ENCODE measurements at places on chromosomes 2 and 18.

GRCh38 chr2:214393796-214394195, 17.1 kb upstream of the VWC2L start:
- no peak for DNase-seq

GRCh38 chr2:124025171-124025580, at the start of gene CNTNAP5:
CNTNAP5 (plus strand) TSS chr2:124025287; CDS start chr2:124025651, 364 bp downstream.
- no peak for DNase-seq

DNA sequence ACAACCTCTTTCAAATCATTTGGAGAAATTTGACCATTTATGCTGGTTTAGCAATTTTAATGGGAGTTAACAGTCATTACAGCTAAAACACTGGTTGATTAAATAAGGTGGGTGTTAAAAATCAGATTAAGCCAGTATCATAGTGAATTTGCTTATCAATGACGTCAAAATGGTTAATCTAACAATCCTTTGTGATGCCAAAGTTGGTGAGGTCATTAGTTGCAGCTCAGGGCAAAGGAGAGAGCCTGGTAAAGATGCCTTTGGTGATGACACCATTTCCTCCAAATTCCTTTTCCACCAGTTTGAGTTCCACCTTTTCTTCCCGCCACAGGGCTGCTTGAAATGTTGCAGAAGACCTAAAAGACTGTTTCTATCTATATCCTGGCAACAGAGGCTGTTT, 757.1 kb upstream of the PIK3C3 start:
- DNase-seq: no peak

DNA sequence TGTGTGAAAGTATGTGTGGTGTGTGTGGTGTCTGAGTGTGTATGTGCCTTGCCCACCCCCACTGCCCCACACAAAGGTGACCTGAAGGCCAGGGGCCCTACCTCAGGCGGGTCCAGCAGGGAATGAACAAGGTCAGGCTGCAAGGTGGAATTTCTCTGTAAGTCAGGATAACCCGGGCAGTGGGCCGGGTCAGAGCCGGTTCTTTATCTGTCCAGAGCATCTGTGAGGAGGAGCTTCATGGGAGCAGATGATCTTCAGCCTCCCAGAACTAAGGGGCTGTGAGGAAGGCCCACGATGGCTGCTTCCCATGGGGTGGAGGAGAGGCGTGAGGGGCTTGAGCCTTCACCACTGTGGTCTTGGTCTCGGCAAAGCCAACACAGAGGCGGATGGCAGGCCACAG, 150.3 kb downstream of the TFCP2L1 start:
- no peak for DNase-seq

DNA sequence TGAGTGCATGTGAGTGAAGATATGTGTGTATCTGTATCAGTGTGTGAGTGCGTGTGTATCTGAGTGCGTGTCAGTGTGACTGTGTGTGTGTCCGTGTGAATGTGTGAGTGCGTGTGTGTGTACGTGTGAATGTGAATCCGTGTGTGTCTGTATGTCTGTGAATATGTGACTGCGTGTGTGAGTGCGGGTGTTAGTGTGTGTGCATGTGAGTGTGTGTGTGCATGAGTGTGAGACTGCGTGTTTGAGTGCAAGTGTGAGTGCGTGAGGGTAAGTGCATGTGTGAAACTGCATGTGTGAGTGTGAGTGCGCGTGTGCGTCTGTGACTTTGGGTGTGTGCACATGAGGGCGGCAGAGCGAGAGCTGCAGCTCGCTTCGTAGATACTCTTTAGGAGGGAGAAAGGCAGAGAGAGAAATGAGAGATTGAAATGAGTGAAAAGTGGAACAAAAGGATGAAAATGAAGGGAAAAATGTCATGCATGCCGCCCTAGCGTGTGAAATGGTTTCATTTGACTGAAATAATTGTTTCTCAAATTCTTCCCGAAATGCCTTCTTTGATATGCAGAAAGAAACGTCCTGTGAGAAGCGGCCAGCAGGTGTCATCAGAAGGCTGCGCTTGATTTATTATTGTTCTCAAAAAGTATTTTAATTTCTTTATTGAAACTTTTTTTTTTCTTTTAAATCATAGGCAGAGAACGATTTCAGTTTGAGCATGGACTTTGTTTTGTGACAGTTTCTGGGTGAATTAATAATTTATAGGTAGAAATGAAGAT, 25.6 kb downstream of the ZNF407 start:
- no peak for DNase-seq

DNA sequence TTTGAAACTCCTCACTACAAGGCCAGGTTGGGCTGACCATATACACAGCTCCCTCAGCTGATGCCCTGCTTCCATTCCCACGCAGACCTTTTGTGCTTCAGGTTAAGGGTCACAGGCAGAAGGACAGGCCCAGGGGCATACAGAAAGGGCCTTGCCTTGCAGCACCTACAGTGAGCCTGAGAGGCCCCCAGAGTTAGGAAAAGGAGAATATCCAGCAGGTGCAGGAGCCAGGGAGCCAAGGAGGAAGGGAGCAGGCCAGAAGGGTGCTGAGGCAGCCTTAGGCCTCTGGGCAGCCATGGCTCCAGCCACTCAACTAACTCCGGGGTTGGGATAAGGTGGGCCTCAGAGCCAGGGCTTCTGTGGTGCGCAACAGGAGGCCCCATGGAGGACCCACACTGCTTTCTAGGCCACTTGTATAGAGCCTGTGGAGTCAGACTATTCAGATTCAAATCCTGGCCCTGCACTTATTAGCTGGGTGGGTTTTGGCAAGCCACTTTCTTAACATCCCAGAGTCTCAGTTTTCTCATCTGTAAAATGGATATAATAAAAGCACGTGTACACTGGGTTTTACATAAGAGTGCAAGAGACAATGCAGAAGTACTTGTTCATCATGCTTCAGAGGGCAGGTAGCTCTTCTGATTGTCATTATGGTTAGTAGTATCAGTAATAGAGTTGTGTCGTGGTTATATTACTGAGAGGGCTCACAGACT, 214.6 kb upstream of the HAAO start:
- no peak for DNase-seq

Measured in epithelial cell of prostate (primary cell).